HAP-1 (cell line): ENCODE measurements at places on chromosomes 2 and 18.

GRCh38 chr2:217326238-217327022, 466.6 kb upstream of the TNP1 start:
- DNase-seq = no peak

DNA sequence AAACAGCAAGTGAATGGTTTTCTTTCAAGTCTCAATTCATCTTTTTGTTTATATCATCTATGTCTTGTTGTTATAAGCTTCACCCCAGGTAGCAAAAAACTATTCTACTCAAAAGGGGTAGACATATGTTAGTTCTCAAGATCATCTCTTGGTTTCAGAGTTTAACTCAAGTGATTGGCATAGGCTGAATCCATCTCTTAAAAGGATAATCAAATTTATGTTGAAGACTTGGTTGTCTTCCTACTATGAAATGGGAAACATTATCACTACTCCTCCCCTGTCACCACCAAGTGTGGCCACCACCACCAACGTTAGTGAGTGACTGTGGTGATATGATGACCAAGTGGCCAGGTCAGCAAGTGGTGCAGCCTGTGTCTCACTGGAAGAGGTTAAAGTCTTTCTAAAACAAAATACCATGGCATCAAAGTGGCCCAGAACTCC, 1.5 kb downstream of the IL1B start:
- no peak for DNase-seq

GRCh38 chr2:138391946-138392345, 109.6 kb upstream of the SPOPL start:
- DNase-seq = no peak

- no peak for DNase-seq
Measured at GRCh38 chr2:190470256-190470826, 62.2 kb downstream of the MFSD6 start.

DNA sequence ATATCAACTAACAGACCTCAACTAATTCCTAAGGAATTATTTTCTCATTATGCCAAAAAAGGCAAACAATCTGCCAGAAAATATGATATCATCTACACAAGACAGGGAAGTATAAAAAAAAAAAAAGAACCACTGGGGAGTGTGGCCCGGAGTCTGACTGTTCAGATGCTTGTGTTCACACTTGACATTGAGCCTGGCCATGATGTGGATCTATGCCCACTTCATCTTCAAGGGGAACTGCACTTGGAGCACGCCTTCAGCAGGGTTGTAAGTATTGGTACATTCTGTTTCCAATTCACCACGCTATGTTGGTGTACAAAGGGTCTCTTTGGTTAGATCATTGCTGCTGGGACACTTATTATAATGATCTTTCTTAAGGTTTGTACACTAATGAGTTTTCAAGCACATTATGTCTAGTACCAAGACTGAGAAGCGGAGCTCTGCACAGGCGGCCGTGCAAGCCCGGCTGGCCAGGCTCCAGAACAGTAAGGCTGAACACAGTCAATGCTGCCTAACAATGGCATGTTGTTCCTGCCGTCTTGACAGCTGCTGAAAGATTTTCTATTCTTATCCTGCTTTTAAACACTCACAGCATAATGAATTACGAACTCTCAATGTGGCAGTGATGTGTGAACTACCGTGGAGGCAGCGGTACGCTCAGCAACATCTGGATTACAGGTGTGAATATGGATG, 788.4 kb upstream of the SOX11 start:
- no peak for DNase-seq

DNA sequence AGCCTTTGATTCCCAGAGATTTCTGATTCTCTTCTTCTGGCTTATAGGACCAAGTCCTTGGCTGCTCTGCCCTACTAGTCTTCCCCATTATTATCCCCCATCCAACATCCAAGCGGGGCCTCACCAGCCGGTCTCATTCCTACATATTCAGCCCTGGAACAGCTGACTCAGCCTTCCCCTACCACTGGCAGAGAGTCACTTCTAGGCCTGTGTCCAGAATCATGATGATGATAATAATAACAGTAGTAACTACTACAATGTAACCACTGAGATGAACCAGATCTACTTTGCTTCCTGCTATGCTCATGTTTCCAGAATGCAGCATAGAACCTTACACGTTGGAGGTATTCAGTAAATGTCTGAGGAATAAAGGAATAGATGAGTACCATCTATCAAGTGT, 295.2 kb downstream of the SRBD1 start:
- no peak for DNase-seq

GRCh38 chr2:241545523-241546473, 12.7 kb upstream of the BOK start:
- no peak for DNase-seq

DNA sequence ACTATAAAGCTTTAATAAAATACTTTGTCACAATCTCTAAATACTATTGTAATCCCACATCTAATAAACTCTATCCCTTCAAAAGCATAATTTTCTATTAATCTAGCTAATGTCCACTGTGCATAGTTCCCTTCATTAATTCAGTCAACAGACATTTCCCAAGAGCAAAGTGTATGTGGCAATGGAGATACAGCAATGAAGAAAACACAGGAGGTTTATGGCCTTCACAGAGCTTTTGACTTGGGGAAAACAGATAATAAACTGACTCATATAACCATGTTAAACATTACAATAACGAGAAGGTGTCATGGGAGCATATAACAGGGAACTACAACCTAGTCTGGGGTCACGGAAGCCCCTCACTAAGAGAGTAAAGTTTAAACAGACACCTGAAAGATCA, 86.3 kb downstream of the SPIRE1 start:
- DNase-seq = no peak

DNA sequence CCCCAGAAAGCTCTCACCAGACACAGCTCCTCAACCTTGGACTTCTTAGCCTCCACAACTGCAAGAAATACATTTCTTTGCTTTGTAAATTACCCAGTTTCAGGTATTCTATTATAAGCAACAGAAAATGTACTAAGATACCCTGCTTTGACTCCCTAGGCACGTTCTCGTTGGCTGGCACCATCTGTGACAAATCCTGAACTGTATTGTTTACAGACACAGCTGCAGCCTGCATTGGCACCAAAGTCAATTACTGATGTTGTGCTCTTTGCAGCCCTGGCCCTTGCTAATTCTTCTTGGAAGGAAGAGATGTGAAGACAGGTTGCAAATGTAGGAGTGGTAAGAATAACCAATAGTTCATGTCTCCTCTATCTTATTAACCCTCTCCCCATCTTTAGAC, 72.7 kb upstream of the FAM136A start:
- DNase-seq = no peak

DNA sequence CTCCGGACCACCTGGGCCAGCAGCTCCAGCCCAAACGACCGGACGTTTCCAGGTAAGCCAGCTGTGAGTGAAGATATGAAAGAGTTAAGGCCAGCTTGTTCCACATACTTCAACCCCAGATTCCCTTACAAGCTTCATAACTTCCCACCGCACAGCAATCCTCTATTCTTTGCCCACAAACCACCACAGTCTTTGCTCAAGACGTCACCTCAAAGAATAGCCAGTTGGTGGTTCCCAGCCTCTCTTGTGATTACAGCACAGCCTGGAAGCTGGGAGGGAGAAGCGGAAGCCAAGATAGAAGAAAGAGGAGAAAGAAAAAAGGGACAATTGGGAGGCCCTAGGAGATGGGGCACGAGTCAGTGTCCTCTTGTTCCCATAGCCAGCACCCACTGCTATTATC, 70.6 kb downstream of the NRP2 start:
- DNase-seq = no peak

- DNase-seq = no peak
Measured at GRCh38 chr18:74773171-74773624, 175.5 kb downstream of the ZNF407 start.

DNA sequence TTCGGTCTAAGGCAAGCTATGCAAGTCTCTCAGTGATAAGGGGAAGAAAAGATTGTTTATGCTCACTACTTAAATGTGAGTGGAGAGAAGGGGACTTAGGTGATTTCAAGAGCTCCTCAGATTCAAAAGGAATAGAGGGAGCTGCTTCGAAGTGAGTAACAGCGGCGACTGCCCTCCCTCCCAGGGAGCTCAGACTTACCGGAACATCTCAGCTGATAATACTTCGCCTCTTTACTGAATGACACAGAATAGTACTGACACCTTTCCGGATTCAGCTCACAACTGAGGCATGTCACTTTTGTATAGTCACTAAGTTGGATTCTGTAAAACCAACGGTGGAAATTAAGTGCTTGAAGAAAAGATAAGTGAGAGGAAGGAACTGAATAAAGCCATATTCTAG, 55.5 kb downstream of the DPP4 start:
- DNase-seq = no peak

DNA sequence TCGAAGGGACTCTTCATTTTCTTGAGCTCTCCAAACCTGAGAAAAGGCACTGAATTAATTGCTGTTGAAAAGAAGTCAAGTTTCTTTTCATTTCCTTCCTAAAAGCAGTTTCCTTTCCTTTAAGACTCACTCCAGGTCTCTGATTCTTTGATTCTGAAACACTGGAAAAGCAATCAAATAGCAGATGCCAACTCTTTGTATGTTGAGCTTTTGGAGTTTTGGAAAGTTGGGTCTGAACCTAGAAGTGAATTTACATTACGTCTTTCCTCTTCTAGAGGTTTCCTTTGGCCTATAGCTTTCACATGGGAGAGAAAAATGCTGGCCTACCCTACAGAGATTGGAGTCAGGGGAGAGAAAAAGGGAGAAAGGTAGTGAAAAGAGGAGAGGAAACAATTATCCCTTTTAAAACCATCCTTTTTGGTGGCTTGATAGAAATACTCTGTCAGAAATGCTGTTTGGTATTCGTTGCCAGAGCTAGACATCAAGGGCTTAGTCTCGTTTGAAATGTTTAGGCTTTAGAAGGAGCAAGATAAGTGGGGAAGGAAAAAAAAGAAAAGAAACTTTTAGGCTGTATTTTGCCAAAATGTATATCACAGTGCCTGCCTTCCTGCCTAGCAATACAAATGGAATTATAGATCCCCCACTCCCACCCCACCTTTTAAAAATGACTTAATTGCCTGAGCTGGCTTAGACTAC, 187.7 kb downstream of the PRPF40A start:
- DNase-seq = no peak

DNA sequence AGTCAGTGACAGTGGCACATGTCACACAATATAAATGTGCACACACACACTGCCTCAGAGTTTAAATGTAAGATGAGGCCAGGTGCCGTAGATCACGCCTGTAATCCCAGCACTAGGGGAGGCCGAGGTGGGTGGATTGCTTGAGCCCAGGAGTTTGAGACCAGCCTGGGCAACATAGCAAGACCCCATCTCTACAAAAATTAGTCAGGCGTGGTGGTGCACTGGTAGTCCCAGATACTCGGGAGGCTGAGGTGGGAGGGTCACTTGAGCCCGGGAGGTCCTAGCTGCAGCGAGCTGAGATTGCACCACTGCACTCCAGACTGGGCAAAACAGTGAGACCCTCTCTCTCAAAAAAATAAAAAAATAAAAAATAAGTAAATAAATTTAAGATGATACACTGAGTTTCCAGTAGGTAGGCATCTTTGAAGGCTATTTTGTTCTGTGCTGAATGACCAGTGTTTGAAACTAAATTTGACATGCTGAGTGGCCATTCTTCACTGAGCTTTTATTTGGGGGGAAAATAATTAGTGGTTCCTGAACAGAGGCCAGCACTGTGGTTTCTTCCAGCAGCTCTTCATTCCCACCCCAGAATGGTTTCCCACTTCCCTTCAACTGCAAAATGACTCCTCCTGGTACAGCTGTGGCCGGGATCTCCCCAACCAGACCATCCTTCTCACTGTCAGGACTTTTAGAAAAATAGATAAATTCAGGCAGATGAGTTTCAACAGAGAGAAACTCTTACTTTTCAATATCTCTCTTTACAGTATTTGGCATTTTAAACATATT, 44.9 kb downstream of the PSMG2 start:
- no peak for DNase-seq

GRCh38 chr2:189412330-189412953, 28.8 kb upstream of the WDR75 start:
- peak; percentile 56 for DNase-seq

DNA sequence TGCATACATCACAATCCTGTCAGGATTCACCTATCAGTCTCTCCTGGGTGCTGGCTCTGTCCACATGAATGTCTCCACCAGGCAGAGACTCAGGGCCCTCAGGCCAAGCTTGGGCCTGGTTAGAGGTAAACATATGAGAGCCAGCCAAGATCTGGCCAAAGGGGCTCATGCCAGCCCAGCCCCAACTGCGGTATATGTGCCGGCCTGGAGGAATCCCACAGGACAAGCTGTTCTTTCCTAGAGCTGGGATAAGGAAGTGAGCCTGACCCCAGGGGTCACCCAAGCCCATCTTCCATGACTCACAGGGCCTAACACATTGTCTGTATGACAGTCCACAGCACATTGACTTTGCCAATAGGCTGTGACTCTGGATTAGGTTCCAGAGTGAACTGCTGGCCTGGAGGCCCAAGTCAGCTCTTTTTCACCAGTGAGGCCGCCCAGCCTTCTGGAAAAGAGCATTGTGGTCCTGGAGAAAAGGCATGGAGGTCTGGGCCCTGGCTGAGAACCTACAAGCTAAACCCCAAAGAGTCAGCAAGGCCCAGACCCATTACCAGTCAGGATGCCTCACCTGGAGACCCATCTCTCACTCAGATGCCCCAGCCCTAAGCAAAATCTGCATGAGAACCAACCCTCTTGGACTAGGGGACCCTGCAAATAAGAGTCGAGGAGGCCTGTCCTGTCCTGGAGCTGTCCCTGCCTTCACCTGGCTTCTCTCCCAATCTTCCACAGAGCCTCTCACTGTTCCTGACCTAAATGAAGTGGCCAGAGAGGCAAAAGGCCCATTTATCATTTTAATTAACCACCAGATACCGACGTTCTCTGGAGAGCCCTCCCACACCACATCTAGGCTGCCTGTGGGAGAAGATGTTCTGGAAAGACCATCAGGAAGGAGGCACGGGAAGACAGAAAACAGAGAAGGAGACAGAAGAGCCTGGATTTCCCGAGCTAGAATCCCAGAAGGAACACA, 120.9 kb upstream of the PKDCC start:
- DNase-seq = no peak

DNA sequence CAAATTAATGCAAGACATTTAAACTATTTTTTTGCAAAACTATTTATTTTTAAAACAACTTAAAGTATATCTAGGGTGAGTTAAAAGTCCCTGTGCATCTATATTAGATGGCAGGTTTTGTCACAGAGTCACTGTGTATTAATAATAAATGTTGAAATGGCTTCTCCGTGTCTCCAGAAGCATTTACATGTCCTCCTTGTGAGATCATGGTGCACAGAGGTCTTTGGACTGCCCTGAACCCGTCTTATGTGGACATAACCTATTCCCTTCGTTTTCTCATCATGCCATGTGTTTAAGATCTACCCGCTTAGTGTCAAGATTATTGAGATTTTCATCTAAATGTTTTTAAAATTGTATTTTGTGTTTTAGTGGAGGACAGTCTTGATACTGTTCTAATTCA, 39.3 kb downstream of the SOCS6 start:
- no peak for DNase-seq
